Tibial nerve (tissue), 4 donors: ENCODE measurements at places on chromosomes 1 and 21.

GRCh38 chr21:45353200-45353599 is 51.8 kb upstream of the COL18A1 start:
- no peak for DNase-seq

- DNase-seq: no peak
Observed at GRCh38 chr1:79539001-79539400, 532.5 kb upstream of the ADGRL4 start.

DNA sequence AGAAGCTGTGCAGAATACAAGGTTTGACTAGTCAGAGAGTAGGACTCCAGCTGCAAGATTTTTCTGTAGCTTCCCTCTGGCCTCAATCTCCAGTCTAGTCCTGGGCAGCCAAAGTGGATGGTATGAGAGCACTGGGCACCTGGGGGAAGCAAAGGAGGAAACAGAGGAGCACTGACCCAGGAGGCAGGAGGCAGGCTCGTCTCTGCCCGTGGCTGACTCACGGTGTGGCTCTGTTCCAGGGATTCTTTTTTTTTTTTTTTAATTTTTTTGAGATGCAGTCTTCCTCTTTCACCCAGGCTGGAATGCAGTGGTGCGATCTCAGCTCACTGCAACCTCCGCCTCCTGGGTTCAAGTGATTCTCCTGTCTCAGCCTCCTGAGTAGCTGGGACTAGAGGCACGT is 4.1 kb upstream of the NPPB start:
- DNase-seq: no peak

- DNase-seq: no peak
Observed at GRCh38 chr1:171877701-171878100, 36.4 kb downstream of the DNM3 start.

DNA sequence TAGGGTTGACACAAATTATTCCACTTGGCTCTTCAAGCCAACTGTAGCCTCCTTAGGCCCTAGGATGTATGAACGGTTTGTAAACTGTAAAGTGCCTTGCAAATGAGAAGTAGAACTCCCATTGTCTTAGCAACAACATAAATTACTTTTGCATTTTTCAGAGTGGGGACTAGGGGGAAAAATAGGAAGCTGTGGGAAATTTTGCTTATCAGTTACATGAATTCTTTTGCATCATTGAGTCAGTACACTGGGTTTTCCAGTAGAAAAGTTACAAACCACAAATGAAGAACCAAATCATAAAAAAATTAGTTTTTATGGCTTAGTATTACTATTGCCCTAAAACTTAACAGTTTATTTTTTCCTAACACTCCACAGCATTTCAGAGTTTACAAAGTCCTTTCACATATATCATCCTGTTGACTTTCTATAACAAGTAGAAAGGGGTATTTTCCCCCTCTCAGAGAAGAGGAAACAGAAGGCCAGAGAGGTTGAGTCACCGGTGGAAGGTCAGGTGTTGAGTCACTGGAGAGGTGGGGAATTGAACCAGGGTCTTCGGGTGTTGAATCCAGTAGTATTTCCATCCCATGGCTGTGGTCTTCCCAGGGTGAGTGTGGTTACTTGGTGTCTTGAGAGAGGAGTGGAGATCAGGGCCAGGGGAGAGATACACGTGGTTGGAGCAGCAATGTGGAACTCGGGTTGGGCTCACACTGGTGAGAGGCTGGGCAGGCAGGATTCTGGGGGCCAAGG is 71.9 kb upstream of the USP24 start:
- no peak for DNase-seq

- peak; percentile 15 for DNase-seq
Observed at GRCh38 chr1:112172294-112172882, 182.9 kb upstream of the KCND3 start.

GRCh38 chr1:97174039-97174704 is 452.6 kb downstream of the PTBP2 start:
- no peak for DNase-seq

DNA sequence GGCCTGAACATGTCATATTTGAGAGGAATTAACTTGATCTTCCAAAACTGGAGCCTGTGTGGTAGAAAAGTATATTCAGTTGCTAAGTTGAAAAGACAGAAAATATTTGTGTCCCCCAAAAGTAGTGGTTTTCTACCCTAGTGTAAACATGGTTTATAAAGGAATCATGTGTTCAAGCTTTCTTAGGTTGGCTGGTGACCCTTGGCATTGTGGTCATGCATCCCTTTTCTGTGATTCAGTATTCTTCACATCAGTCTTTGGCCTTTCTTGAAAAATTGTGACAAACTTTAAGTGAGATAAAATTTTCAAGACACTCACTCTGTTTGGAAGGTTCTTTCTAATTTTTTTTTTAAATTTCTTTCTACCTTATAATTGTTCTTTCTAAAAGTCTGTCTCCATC is 193.2 kb downstream of the DHRS3 start:
- DNase-seq: no peak

DNA sequence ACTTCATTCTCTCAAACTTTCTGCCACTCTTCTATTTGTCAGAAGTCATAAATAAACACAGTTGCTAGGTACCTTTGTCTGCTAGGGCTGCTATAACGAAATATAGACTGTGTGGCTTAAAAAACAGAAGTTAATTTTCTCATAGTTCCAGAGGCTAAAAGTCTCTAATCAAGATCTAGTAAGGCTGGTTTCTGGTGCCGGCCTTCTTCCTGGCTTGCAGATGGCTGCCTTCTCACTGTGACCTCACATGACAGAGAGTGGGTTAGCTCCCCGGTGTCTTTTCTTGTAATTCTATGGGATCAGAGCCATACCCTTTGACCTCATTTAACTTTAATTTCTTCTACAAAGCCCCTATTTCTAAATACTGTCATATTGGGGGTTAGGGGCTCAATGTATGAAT is 5.9 kb downstream of the PDC start:
- no peak for DNase-seq

DNA sequence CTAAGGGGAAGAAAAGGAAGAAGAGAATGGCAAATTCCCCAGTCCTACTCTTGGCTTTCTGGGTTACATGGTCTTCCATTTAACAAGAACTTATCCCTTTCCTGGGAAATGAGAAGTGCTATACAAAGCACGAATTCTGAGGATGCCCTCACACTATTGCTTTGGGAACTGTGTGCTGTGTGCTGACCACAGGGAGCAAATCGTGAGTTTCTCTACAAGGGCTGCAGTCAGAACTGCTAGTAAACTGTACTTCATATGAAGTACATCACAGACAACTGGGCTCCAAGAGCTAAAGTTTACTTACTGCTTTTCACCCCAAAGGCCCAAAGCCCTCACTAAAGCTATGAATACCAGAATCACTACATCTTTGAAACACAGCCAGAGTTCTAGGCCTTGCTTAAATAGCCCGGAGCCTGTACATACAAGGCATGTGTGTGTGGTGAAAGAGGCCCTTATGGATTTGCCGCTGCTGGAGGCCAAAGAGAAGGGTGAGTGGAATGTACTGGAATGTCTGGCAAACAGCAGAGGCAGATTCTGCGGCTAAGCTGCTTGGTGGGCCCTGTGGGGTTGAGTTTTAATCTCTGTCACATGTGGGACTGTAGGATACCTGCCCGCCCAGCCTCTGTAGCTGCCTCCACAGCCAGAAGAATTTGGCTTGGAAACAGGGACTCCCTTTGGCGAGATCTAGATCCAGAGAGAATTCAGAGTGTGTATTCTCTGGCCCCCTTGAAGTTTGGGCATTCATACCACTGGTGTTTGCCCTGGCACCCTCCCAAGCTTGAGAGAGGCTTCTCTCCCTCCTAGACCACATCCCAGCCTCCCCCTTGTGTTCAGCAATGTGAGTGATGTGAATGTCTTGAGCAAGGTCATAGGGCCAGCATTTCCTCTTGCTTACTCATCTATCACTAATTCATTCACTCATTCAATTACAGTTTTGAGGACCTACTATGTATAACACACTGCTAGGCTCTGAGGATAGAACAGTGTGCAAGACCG is 21.9 kb upstream of the TRIM67 start:
- DNase-seq: no peak

DNA sequence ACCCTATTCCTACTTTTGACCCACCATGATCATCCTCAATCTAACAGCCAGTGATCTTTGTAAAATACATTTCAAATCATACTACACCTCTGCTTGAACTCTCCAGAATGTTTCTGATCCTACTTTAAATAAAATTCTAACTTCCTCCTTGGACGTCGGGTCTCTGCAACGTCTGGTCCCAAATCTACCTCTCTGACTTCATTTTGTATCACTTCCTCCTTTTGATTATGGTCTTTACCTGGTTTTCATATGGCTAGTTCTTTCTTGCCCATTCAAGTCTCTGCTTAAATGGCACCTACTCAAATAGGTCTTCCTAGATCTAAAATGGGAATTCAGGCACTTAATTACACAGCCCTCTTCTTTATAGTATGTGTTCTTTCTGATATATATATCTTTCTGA is 18.2 kb downstream of the PLPPR4 start:
- no peak for DNase-seq

GRCh38 chr1:76224752-76225151 is 150.2 kb downstream of the ST6GALNAC3 start:
- no peak for DNase-seq

GRCh38 chr1:23500466-23500865 is 16.5 kb upstream of the ASAP3 start:
- DNase-seq: no peak

- no peak for DNase-seq
Observed at GRCh38 chr1:224368409-224368808, 11.7 kb downstream of the CNIH4 start.

- no peak for DNase-seq
Observed at GRCh38 chr1:15803380-15803779, 4.1 kb downstream of the UQCRHL start.

DNA sequence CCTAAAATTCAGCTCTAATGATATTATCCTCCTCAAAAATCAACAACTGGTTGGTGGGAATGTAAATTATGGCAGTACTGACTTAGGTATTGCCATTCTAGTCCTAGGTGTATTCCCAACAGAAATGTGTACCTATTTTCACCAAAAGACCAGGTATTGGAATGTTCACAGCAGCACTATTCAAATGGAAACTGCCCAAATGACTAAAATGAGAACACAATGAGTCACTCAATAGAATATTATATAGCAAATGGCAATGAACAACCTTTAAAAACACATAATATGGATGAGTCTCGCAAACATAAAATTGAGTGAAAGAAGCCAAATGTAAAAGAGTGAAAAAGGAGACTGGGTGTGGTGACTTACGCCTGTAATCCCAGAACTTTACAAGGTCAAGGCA is 44.9 kb downstream of the GADD45A start:
- DNase-seq: no peak

GRCh38 chr1:235642011-235642942 is 7.3 kb downstream of the GNG4 start:
- DNase-seq: no peak

DNA sequence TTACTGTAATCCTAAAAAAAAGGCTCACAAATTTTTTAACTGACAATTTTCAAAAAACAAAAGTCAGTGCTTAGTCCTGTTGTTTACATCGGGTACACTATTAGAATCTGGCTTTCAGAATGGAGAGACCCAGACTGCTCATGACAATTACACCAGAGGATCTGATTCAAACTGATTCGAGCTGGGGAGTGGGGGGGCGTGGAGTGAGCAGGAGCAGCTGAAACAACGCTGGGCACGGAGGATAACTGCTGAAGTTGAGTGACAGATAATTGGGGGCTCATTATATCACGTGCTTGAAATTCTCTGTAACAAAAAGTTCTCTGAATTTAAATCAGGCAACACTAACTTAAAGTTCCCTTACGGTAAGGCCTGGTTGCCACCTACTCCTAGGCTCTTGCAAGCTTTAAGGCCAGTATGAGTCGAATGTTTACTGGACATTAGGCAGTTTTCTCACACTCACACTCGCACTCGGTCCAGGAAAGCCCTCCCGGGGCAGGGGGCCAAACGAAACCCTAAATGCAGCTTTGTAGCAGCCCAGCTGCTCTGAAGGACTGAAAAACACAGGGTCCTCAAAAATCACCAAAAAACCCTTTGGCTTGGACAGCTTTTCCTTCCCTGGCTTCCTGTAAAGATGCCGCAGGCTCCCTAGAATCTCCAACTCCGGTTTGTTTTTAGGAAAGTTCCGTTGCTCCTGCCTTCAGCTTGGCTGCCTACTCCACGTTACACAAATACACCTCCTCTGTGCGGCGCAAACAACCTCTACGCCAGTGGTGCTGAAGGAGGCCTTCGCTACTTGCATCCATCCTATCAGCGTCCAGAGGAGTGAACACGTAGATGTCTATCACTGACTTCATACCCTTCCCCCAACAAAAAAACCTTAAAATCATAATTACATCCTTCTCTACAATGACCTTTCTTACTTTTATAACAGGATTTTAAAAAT is 42.9 kb downstream of the CAPZB start:
- DNase-seq: no peak

- DNase-seq: no peak
Observed at GRCh38 chr1:1917304-1917976, 1.6 kb downstream of the TMEM52 start.

GRCh38 chr1:88298506-88298905 is 385.6 kb upstream of the PKN2 start:
- no peak for DNase-seq

DNA sequence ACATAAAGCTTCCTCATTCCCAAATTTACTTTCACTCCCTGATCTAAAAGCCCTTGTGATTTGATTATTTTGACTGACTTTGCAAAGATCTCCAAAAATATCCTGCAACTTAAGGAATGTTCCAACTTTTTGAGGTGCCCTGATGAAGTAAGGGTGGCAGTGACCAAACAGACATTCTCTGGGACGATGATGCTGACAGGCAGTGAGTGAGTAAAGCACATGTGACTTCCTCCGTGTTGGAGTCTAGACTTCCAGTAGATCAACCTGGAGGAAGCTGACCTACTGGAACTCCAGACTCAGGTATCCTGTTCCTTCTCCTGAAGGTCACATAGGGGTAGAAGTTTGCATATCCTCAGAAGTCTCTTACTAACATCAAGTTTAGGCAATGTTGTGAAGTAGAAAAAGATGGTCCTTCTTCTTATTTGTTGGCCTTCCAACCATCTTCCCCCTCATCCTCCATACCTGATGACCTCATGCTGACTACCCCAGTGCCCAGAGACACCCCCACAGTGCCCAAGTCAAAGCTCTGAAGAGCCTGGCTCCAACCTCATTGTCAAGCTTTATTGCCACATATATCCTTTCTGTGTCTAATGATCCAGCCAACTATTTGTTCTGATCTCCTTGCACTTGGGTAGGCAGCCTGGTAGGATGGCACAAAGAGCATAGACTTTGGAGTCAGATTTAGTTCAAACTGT is 16.0 kb downstream of the TNFSF4 start:
- DNase-seq: no peak

DNA sequence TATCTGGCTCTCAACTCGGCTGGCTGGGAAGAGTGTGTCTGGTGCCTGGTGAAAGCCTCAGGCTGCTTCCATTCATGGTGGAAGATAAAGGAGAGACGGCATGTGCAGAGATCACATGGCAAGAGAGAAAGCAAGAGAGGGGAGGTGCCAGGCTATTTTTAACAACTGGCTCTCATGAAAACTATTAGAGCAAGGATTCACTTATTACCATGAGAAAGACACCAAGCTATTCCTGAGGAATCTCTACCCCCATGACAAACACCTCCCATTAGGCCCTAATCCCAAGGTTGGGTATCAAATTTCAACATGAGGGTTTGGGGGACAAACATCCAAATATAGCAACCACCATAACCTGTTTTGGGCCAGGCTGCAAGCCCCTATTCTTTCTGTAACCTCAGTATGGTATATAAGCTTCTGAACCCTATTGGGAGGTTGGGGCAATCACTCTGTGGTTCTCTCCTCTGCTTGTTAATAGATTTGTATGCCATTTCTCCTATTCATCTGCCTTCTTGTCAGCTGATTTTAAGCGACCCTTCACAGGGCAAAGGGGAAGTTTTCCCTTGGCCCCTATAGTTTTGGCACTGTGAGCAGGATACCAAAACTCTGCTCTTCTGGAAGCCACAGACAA is 179.0 kb upstream of the TNR start:
- DNase-seq: no peak
